Keratinocyte (primary cell): ENCODE measurements at places on chromosomes 13 and 19.

DNA sequence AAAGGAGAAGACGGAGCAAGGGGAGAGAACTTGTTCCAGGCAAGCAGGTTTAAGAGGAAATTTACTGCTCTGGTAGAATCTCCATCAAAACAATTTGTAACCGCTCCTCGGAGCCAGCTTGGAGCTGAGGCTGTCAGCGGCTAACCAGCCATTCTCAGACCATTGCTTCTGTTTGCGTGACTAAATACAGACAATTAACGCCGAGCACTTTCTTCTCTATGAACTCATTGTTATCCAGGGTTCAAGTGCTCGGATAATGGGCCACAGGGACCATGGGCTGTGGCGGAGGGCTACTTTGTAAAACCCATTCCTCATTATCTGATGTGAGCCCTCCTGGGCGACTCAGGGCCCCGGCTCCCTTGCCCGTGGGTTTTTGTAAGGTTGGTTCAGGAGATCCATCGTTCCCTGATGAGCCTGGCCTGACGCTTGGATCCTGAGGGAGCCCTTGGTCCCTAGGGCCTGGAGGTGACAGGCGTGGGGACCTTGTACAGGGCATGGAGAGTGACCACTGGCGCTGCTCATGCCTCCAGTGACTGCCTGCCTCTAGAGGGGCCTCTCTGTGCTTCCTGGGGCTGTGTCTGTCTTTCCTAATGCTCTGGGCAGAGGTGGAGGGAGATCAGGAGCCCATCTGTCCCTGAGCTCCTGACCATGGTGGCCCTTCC is 61.5 kb upstream of the ZNF536 start:
- no peak for DNase-seq

DNA sequence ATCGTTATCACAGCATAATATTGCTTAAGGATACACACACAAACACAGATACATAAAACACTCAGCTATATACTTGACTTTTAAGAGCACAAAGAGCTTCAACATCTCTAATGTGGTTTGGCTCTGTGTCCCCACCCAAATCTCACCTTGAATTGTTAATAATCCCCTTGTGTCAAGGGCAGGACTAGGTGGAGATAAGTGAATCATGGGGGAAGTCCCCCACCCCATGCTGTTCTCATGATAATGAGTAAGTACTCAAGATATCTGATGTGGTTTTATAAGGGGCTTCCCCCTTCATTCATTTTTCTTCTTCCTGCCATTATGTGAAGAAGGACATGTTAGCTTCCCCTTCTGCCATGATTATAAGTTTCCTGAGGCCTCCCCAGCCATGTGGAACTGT is 481.4 kb downstream of the PCDH9 start:
- no peak for DNase-seq

DNA sequence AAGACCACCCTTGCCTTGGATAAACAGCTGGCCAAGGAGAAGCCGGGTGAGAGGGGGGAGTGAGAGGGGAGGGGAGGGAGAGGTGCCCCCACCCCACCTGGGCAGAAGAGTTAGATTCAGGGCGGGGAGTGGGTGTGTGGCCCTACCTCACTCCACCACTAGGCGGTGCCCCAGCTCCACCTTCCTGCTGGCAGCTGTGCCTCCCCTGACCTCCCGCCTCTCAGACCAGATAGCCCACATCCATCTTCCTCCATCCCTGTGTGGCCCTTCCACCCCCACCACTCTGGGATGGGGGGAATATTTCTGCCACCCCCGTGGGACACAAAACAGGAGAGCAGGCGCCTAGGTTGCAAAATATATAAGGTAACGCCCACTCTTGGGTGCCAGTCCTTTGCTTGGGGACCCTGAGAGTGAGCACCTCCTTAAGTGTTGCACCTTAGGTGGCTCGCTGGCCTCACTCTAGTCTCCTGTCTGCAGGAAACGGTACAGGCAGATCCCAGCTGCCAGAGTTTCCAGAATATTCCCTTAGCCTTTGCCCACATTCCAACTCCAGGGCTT is 13.8 kb upstream of the EHD2 start:
- DNase-seq: no peak

DNA sequence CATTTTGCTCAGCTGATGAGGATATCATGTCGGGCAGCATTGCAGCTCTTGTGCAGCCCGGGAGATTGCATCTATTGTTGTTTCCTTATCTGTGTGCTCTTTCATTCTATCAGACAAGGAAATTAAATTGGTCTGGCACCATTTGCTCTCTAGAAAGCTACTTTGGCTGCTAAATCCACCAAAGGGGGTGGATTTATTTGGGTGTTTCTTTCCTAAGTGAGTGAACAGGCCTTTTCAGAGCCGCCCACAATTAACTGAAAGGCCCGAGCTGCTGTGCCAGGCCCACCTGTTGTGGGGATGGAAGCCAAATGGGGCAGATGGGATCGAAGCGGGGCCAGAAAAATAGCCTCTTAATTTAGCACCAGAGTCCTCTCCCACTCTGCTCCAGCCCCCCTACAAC is 99.4 kb downstream of the DNAJC15 start:
- no peak for DNase-seq

GRCh38 chr13:111595276-111595675 is 274.8 kb downstream of the TEX29 start:
- no peak for DNase-seq

DNA sequence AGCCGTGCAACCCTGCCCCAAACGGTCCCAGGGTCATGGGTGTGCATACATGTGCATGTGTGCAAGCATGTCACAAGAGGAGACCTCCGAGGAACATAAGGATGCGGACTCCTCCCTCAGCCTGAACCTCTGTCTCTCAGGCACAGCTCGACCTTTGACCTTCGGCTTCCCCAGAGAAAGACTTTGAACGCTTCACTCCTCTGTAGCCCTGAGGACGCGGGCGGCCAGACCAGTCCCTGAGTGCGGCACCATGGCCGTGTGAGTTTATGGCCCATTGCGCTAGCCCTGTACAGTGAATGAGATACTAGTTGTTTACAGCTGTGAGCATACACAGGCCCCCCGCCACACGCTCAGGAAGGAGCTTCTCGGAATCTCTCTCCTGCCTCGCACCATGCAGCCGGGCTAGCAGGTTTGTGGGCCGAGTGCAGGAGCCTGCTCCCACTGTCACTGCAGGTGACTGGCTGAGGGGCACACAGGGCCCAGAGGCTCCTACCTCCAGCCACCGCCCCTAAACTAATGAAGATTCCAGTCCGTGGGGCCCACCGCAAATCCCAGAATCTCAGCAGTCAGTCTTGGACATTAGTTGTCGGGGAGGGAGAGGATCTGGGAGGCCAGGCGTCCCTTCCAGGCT is 10.8 kb downstream of the RASA3 start:
- DNase-seq: no peak

- no peak for DNase-seq
Measured at GRCh38 chr19:4199699-4200293, 17.3 kb downstream of the ANKRD24 start.

GRCh38 chr13:79673310-79673992 is 192.5 kb downstream of the NDFIP2 start:
- DNase-seq: no peak

GRCh38 chr19:13195678-13196077 is 45.5 kb downstream of the IER2 start:
- DNase-seq: no peak

DNA sequence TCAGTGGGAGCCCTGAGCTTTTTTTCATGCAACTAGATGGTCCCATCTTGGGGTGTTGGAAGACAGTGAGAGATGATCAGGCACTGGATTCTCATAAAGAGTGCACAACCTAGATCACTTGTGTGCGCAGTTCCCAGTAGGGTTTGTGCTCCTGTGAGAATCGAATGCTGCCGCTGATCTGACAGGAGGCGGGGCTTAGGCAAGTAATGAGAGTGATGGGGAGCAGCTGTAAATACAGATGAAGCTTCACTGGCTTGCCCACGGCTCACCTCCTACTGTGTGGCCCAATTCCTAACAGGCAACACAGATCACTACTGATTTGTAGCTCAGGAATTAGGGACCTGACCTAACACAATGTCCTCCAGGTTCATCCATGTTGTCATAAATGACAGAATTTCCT is 43.6 kb upstream of the UBAC2 start:
- DNase-seq: no peak

DNA sequence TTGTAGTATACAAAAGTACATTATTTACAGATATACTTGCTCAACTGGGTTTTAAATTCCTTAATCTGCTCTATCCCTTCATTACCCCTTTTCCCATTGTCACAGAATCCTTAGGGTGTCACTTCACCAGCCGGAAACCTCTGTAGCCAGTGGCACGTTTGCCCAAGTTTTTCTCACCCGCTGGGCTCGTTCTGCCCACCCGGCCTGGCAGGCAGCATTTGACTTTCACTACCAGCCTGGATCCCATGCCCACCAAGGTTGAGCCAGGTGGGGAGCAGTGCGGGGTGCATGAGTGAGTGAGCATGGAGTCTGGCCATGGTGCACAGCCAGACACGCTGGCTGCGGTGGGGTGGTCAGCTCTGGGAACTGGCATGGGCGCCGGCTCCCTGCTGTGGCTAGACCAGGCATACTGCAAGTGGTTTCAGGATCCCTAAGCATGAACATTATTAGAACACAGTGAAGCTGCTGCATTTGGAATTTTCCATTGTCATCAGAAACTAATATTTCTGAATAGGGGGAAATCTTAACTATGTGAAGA is 98.3 kb downstream of the NALCN start:
- no peak for DNase-seq

- DNase-seq: no peak
Measured at GRCh38 chr13:21445759-21446158, 13.3 kb downstream of the ZDHHC20 start.

DNA sequence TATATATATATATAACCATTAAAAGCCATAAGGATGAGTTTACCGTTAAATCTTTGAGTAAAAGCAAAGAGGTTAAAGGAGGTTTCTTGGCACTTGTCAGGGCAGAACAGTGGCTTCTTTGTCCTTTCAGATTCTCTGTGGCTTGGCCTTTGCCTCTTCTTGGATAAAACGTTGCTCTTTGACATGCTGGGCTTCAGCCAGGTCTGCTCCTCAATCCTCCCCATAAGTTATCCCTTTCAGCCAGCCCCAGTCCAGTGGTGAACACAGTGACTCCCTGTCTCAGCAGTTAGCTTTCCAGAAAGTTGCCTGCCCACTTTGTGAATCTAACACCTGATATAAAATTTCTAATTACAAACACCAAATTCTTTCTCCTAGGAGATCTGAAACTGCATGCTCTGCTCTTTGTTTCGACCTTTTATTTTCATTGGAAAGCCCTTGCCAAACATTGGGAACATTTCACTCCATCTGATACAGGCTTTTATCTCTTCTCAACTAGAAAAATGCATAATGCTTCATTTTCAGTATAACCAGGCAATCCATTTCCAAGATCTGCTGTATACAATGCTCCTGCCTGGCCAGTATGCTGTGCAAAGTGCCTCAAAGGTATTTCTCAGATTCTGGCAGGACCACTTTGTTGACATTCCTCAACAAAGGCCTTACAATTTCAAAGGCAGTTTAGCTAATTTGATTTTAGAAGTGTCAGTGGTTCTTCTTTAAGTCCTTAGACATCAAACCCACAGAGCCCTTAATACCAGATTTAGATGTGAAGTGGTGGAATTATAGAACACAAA is 16.2 kb upstream of the MED4 start:
- DNase-seq: no peak

DNA sequence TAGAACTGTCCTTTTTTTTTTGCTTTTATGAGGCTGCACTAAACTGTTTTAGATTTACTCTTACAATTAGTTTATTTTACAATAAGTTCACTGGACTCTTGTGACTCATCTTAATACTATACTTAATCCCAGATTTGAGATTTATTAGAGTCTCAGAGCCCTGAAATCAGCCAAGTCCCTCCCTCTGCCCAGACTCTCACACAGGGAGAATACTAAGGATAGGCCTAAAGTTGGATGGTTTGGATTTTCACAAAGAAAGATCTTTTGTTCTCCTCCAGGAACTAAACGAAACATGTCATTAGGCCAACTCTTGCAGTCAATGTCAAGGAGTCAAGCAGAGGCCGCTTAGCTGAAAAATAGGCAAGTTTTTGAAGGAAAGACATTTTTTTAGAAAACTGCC is 42.7 kb upstream of the MIR17HG start:
- DNase-seq: no peak

GRCh38 chr13:74062933-74063332 is 71.3 kb downstream of the KLF12 start:
- no peak for DNase-seq

- DNase-seq: no peak
Measured at GRCh38 chr19:30077851-30078355, 135.9 kb downstream of the URI1 start.

- no peak for DNase-seq
Measured at GRCh38 chr19:18420930-18421329, 1.7 kb downstream of the SSBP4 start.

GRCh38 chr19:57813919-57814504 is 701 bp downstream of the ZNF552 start:
- DNase-seq: no peak

- no peak for DNase-seq
Measured at GRCh38 chr19:35029737-35030256, 473 bp upstream of the SCN1B start.

- no peak for DNase-seq
Measured at GRCh38 chr13:113155201-113155600, 3.2 kb upstream of the PROZ start.

DNA sequence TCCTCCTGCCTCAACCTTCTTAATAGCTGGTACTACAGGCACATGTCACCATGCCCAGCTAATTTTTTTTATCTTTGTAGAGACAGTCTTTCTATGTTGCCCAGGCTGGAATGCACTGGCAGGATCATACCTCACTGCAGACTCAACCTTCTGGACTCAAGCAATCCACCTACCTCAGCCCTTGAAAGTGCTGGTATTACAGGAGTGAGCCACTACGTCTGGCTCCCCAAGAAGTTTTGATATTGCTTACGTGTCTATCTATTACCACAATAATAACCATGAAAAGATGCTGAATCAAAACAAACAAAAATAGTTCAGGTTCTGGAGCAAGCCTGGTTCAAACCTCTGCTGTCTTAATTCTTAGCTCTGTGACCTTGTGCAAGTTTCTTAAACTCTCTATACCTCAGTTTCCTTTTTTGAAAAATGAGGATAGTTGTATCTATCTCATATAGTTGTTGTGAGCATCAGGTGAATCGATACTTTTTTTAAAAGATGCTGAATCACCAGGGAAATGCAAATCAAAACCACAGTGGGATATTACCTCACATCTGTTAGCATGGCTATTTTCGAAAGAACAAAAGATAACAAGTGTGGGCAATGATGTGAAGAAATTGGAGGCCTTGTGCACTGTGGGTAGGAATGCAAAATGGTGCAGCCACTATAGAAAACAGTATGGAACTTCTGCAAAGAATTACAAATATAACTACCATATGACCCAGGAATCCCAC is 19.0 kb upstream of the LEUTX start:
- DNase-seq: no peak

DNA sequence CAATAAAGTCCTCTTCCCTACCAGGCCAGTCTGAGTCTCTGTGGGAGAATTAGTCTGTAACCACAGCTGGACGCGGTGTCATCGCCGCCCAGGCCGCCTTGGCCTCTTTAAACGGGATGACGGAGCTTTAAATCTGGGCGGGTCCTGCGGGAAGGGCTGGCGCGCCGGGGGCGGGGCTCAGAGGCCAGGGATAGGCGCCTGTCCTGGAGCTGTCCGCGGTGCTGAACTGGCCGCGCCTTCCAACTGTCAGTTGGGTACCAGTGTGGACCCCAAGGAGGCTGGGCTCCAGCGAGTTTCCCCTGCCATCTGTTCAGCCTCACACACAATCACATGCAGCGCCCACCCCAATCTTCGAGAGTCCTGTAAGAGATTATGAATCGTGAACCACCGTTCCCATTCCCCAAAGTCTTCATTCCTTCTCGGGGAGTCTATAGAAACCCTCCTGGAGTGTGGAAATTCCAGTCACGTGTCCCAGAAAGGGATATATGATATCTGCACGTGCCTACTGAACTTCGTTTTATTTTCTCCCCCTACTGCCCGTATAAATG is 11.5 kb downstream of the APLP1 start:
- no peak for DNase-seq

GRCh38 chr13:28530729-28531076 is 35.8 kb upstream of the FLT1 start:
- DNase-seq: no peak
